ENCODE measurements at places on chromosomes 12 and 14.

GRCh38 chr12:87196321-87196720 is 832.9 kb downstream of the C12orf50 start:
- DNase-seq = no peak

DNA sequence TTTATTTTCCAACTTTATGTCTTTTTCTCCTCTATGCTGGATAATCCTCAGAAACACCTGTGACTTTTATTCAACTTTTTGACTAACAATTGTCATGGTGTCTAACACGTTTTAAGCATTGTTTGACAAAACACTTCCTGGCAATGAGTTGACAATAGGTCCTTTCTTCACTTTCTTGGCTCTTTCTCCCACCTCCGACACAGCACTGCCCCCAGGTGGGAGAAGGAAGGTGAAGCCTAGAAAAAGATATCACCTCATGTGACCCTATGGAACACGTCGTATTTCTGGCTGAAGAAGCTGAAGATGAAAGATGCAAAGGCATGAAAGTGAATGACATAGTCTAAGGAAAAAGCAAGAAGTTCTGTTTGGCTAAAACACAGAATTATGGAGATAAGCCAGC is 430.0 kb downstream of the ETNK1 start:
- no peak for DNase-seq

GRCh38 chr12:97994746-97995484 is 520.5 kb upstream of the TMPO start:
- DNase-seq = no peak

GRCh38 chr14:105084741-105085571 is 19.7 kb upstream of the GPR132 start:
- DNase-seq = no peak

GRCh38 chr12:68310370-68310769 is 21.8 kb downstream of the MDM1 start:
- no peak for DNase-seq

DNA sequence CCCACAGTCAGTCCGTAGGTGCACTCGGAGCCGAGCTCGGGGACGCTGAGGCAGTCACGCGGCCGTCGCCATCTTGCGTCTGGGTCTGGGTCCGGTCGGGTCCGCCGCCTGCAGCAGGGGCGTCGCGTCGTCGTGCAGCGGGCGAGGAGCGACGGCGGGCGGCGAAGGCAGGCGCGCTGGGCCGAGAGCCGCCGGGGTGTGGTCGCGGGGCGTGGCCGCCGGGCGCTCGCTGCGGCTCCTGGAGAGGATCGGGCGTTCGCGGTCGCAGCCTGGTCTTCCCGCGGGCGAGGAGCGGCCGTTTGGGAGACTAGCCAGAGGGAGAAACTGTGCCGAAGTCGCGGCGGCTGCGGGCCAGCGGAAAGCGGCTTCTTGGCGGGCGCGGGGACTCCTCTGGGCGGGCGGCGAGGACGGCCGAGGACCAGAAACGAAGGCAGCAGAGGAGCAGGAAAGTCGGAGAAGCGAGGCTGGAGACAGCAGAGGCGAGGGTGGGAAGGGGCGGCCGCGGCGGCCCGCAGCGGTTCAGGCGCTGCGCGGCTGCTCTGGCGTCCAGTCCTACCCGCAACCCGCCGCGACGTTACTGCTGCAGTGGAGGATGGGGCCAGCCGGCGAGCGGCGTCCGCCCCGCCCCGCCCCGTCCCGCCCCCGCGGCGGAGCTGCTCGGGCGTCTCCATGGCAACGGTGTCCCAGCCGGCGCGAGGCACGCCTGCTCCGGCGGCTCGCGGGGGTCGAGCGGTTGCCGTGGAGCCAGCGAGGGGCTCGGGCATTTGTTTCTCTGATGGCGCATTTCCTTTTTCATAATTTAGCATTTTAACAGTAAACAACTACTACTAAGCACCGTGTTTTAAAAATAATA is at the start of gene PNMA1:
Gene PNMA1 (minus strand): TSS at position 582 of the 853 bp plus-strand sequence. CDS start 745 bp downstream, outside the sequence.
- peak; percentile 72 for DNase-seq

DNA sequence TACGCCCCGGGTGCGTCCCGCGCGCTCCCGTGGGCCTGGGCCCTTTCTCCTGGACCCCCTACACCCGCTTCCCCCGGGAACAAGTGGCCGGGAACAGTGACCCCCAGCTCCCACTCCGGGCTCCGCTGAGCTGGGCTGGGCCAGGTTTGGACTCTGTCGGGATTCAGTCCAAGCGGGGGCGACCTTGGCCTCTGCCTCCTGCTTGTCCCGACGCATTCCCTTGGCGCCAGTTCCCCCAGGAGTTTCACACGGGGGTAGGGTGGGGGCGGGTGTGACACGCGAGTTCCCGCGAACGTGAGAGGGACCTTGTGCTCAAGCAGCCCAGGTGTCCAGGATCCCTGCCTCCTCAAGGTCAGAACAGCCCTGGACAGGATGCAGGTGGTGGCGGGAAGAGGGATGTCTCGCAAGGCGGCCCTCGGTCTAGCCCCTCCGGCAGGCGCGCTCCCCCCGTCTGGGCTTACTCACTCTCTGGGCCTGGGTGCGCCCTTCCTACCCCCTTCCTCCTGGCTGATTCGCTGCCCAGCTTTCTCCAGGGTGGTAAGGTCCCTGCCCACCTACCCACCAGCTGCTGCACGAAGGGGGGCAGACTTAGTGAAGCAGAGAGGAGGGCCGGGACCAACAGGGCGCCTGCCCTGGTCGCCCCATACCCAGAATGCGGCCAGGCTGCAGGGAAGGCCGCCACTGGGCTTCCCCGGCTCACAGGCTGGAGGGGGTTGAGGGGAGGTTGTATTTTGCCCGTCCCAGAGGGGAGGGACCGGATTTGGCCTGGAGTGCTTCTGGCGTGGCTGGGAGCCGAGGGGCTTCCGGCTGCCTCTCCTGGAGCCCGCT is 862 bp downstream of the CRIP2 start:
- DNase-seq = no peak

Measured in stimulated activated CD4-positive, alpha-beta T cell treated with anti-CD3 and anti-CD28 coated beads, Interleukin-1b, Interleukin-23, amount 100 ng/mL, for 1 hour (primary cell).